ENCODE measurements at places on chromosomes 13 and 19.

- DNase-seq, result no peak
Observed at GRCh38 chr19:6412447-6413091, 12.0 kb downstream of the KHSRP start.

DNA sequence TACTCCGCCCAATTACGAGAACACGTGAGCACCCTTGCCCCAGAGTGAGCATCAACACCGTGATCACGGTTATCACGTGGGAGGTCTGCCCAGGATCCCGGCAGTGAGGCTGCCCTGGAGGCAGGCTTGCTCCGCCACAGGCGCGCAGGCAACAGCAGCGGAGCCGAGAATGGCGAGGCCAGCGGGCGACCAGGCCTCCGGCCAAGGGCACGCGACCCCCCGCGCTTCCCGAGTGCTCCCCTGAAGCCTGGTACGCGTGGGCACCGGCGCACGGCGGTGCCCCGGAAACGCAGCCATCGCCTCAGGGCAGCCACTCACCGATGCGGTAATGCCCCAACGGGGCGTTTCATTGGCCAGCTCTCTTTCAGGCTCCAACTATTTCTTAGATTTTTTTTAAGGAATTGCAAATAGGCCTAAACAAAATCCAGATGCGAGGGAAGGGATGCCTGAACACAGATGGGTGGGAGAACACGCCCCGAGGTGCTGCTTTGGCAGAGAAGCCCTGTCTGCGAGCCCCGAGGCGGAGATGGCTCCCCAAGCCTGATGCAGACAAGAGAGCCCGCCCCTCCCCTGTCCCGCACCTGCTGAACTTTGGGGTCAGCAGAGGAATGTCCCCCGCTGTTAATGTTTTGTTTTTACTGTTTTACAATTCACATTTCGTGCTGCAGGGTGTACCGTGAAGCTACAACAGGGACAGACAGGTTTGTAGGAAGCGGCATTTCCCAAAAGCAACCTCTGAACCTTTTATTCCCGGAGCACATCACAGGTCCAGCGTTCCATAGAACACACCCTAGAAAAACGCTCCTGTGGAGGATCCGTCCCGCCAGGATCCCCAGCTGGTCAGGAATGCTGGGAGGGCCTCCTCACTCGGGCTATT is 132.7 kb downstream of the ZDHHC20 start:
- DNase-seq, result peak; percentile 3

DNA sequence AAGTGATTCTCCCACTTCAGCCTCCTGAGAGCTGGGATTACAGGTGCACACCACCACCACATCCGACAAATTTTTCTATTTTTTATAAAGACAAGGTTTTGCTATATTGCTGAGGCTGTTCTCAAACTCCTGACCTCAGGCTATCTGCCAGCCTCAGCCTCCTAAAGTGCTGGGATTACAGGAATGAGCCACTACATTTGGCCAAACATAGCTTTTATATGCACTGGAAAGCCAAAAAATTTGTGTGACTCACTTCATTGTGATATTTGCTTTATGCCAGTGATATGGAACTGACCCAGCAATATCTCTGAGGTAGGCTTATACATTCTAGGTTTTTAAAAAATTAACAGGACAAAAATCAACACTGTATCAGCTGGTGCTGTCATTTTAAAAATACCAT is 26.8 kb upstream of the ACOD1 start:
- no peak for DNase-seq

GRCh38 chr13:44609137-44609536 is 33.0 kb upstream of the TSC22D1 start:
- DNase-seq, result no peak

- DNase-seq, result no peak
Observed at GRCh38 chr13:41565846-41566245, 108.5 kb downstream of the RGCC start.

GRCh38 chr13:42331009-42331408 is 59.1 kb downstream of the AKAP11 start:
- no peak for DNase-seq

DNA sequence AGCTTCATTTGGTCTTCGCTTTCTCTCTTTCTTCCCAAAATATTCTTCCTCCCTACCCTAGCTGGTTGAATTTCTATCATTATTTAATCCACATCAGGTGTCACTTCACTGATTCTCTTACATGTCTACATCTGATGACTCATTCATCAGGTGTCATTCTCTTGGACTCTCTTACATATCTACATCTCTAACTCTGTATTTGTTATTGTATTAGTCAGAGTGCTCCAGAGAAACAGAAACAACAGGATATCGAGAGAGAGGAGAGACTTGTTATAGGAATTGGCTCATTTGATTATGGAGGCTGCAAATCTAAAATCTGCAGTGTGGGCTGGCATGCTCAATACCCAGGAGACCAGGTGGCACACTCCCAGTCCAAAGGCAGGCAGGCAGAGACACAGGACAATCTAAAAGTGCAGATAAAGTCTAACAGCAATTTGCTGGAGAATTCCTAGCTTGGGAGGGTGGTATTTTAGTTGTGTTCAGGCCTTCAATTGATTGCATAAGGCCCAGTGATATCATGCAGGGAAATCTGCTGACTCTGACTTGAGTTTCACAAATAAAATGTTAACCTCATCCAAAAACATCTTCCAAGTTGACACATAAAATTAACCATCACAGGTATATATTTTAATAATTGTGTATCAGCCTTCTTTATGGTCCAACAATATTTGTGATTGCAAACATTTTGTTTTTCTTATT is 541.4 kb upstream of the SLITRK5 start:
- DNase-seq, result no peak

DNA sequence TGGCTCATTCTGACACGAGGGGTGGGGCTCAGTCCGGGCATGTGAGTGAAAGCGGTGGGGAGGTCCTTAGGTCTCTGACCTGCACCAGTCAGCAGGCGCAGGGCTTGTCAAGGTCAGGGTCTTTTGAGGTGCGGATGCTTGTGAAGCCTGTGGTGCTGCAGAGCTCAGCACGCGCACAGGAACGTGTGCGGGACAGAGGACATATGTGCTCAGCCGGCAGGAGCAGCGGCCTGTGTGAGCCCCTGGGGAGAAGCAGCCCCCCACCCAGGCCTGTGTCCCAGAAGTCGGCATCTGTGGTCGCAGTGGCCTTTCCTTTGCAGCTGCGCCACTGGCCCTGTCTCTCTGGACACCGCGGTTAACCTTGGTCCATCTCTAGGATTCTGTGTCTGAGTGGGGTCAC is 30.9 kb downstream of the ATP4B start:
- no peak for DNase-seq

- no peak for DNase-seq
Observed at GRCh38 chr13:94063096-94063495, 416.4 kb downstream of the DCT start.

DNA sequence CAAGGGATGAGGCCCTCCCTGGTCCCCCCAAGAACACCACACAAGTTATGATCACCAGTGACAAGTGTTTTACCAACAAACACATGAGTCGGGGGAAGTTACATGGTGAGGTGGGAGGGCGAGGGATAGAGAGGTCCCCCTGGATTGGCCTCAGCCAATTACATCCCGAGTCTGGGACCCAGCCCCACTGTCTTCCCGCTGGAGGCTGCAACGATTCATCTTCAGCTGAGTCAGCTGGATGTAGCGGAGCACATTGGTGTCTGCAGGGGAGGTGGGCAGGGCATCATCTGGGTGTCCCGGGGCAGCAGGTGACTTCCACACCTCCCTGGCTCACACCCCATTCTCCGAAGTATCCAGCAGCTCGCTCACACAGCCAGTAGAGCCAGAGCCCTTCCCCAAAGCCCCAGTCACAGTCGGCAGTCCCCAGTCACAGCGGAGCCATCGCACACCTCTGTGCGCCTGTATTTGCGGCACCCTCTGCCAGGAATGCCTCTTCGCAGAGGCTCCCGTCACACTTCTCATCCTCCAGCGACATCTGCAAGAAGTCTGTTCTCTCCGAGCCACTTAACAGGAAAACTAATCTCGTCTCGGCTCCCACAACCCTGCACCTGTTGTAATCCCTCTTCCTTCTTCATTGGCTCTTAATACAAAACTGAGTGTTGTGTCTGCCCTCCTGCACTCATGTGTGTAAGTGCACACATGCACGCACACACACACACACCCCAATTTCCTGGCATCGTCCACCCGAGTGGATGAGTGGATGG is 2.0 kb downstream of the TTC9B start:
- no peak for DNase-seq

DNA sequence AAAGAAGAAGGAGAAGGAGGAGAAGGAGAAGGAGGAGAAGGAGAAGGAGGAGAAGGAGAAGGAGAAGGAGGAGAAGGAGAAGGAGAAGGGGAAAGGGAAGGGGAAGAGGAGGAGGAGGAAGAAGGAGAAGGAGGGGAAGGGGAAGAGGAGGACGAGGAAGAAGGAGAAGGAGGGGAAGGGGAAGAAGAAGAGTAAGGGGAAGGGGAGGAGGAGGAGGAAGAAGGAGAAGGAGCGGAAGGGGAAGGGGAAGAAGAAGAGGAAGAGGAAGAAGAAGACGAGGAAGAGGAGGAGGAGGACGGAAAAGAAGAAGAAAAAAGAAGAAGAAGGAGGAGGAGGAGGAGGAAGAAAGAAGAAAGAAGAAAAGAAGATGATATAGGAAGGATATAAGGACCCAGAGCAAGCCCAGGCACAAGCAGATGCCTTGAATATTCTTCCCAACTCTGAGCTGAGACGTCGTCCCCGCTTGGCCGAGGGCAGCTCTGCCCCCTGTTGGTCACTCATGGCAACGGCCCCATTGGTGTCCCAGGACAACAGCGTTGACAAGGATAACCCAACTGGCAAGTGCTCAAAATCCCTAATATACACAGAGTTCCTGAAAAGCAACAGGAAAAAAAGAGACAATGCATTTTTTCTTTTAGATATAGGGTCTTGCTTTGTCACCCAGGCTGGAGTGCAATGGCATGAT is 30.6 kb upstream of the IGSF23 start:
- DNase-seq, result no peak

DNA sequence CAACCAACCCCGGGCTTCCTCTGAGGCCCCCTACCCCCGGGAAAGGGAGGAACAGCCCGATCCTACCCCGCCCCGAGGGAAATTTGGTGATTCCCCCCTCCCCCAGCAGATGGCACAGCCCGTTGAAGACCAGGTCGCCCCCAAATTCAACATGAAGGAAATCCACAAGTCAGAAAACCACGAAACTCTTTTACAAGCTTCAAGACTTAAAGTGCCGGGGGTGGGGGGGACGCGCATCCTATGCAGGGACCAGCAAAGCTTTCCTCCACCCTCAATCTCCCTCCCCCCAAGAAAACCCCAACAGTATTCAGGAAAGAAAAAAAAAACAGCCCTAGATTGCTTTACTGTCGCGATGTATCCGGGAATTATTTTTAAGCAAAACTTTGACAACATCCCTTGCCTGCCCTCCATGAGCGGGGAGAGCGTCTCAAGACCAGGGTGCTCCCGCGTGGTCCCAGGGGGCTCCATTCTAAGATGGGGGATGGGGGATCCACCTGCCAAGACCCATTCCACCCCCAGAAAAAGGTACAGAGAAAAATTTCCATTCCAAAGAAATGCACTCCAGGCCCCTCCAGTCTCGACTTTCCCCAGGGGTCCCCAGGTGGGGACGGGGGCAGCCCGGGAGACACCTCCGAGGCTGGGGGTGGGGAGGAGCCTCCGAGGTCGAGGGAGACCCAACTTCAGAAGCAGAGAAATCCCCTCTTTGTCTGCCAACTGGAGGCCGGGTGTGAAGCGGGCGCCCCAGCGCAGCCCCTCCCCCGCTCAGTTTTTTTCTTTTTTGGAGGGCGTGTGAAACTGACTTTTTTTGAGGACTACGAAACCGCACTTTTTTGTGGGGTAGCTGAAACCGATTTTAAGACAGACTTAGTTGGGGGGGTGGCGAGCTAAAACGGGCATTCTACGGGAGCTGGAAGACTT is 1.5 kb downstream of the TCF3 start:
- DNase-seq, result no peak

DNA sequence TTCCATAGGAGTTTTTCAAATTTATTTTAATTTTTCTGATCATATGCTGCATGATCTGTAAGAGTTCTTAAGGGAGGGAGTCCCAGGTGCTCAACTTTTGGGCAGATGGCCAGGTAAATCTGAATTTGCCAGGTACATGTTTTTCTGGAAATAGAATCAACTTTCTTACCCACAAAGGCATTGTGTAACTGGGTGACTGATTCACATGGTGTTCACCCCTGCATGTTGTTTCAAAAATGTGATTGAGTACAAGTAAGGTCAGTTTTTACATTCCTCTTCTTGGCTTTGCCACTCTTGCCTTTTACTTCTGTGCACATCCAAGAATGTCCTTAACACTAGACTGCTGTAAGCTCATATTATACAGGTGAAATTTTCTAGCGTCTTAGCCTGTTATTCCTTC is 30.4 kb downstream of the RB1 start:
- DNase-seq, result no peak

DNA sequence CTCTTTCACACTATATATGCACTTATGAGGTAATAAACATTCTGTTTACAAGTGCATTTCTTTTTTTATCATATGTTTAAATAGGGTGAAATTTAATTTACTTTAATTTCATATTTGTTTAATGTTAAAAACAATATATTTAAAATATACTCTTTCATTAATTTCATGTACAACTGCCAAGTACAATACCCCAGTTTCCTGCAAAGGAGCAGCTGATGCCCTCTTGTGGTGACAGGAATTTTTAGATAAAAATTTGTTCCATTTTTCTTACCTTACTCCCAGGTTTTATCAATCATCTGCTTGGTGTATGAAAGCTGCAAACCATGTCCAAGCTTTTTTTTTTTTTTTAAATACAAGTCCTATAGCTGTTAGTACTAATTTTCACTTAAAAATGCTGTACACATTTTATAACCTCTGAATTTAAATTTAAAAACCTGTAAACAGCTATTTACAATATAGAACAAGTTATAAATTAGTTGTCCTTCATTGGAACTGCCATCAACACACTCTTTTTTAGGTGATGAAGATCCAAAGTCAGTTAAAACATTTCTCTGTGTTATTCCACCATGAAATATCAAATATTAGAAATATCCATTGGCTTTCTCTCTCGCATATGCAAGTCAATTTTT is 4.9 kb downstream of the PCDH20 start:
- no peak for DNase-seq

DNA sequence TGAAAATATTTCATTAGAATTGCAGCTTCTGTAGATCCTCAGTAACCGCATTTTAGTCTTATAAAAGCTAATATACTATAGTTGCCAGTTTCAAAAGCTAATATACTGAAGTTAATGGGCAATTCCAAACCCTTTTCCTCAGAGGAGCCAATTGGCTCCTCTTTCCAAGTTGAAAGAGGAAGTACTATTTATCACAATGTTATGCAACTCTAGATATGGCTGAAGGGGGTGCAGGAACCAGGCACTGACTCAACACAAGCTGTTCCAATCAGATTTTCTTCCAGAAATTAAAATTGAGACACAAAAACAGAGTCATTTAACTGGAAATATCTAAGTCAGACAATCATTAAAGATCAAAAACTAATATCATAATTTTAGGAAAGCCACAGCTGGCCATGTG is 258.9 kb downstream of the PCDH20 start:
- DNase-seq, result no peak

GRCh38 chr19:33868076-33868735 is 71.5 kb downstream of the KCTD15 start:
- peak; percentile 51 for DNase-seq

DNA sequence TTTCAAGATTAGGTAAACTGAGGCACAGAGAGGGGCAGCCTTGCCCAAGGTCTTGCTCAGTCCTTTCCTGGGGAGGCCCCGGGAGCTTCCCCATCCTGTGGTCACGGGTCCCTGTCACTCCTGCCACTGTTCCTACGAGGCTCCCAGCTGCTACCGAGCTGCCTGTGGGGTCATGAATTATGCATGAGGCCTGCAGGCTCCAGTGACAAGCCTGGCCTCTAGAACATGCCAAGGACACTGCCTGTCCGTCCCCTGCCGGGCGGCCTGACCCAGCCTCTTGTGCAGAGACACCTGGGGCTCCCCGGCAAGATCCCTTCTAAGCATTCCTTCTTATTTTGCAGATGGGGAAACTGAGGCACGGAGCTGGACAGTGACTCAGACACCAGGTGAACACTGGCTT is 2.7 kb downstream of the FCHO1 start:
- DNase-seq, result peak; percentile 50
